ENCODE measurements at places on chromosomes 2 and 18.

GRCh38 chr2:224613543-224614286 is 28.6 kb upstream of the CUL3 start:
- no peak for DNase-seq

GRCh38 chr2:178142274-178143065 is 30.2 kb downstream of the RBM45 start:
- DNase-seq: no peak

DNA sequence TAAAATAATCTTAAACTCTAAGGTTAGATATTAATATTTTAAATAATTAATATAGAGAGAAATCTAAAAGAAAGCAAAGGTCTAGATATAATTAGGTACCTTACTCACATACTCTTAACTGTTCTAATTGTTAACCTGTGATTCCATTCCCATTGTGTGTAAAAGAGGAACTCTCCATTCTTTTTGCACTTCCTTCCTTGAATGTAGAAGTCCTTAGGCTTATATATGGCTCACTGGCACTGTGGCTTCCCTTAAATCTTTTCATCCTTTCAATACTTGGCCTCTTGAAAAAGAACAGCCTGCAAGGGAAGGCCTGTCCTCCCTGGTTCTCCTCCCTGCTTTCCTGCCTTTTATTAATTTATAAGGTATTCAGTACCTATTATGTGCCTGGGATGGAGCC is 182.8 kb upstream of the FOSL2 start:
- no peak for DNase-seq

DNA sequence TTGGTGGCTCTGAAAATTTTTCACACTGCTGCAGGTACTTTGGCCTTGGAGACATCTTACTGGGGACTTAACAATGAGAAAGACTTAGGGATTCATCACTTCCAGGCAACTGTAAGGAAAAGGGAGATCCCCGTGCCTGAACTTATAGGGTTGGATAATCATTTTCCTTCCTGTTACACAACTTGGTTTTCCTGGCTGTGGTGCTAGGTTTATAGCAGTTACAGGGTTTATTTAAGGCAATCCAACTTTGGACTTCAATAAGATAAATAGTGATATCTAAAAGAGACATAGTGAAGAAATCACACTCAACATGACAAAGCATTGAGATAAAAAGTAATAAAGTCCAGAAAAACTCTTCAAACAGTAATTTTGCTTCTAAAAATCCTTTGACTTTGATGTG is 70.2 kb upstream of the RAPH1 start:
- DNase-seq: no peak

DNA sequence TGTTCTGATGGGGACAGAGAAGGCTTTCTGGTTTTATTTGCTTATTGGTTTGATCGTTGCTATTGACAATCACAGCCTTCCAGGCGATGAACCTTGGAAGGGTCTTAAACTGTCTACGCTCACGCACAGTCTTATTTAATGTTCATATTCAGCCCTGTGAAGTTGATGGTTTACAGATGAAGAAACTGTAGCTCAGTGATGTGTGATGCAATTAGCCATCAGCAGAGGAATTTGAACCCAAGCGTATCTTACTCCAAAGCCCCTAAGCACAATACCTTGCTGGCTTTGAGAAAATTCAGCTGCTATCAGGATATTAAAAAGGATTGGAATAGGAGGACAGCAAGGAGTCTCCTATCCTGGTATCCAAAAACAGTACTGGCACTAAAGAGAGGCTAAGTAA is 98.3 kb upstream of the STPG4 start:
- DNase-seq: no peak

DNA sequence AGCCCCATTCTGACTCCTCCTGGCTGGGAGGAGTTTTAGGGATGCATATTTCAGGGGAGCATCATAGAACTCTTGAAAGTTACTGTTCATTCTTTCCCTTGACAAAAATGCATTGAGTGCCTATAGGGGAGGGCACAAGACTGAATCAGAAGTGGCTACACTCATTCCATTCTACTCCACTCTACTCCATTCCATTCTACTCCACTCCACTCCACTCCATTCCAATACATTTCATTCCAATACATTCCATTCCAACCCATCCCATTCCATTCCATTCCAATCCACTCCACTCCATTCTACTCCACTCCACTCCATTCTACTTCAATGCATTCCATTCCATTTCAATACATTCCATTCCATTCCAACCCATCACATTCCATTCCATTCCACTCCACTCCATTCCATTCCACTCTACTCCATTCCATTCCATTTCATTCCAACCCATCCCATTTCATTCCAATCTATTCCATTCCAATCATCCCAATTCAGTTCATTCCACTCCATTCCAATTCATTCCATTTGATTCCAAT is 110.8 kb downstream of the LOXHD1 start:
- DNase-seq: no peak

- DNase-seq: no peak
Measured at GRCh38 chr2:65660340-65660739, 227.9 kb upstream of the SPRED2 start.

- no peak for DNase-seq
Measured at GRCh38 chr2:74255660-74256213, 57.3 kb downstream of the MTHFD2 start.

GRCh38 chr2:170525566-170525900 is 189.6 kb upstream of the SP5 start:
- peak; percentile 91 for DNase-seq

GRCh38 chr2:113138428-113139322 is 11.3 kb downstream of the IL1RN start:
- no peak for DNase-seq

DNA sequence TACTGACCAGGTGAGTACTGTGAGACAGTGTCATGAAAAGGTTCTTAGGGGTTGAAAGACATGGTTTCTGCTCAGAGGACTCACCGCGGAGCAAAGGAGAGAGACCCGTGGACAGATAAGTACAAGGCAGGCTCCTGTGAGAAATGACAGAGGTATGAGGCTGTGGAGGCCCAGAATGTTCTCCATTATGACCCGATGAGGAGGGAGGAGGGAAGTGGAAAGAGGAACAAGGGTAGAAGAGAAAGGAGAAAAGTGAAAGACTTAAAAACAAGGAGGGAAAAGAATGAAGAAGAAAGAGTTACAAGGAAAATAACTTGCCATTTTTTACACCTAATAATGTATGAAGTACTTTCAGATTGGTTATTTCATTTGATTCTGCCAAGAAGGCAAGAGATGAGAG is 29.8 kb downstream of the MAPRE3 start:
- DNase-seq: no peak

- no peak for DNase-seq
Measured at GRCh38 chr2:197212344-197213262, 98.0 kb downstream of the ANKRD44 start.

GRCh38 chr2:105865222-105865913 is 120.7 kb downstream of the NCK2 start:
- no peak for DNase-seq

DNA sequence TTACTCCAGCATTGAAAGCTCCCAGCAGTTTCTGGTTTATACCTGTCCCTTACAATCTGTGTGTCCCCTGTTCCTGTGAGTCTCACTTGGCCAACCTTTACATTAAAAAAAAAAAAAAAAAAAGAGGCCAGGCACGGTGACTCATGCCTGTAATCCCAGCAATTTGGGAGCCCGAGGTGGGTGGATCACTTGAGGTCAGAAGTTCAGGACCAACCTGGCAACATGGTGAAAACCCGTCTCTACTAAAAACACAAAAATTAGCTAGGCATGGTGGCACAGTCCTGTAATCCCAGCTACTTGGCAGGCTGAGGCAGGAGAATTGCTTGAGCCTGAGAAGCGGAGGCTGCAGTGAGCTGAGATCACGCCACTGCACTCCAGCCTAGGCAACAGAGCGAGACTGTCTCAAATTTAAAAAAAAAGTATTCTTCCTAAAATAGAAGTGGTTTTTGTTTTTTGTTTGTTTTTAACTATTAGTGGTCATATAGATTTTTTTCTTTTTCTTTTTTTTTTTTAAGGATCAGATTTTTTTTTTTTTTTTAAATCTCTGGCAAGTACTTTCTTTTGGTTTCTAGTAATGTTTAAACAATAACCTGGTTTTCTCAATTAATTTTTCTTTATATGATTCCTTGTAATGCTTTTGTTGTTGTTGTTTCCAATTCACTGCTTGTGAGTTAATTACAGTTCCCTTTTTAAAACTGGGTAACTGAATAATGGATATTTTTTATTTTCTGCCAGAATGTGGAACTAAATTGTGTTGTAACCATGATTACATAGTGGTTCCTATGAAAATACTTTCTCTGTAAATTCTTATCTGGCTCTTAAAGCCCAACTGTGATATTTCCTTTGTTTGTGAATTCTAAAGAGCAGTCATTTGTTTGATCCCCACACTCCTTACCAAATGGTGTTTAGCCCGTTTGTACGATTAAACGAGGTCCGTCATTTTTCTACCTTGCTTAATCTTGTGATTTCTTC is 116.8 kb downstream of the CTAGE1 start:
- no peak for DNase-seq

DNA sequence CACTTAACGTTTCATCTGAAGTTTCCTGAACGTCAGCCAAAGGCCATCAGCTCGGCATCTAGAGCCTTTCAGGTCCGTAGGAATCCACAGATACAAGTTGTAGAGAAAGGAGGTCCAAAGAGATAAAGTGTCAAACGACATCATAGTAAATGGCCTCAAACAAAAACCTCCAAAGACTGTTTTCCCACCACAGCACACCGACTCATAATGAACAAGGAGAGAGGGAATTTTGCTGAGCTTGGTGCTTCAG is 150.3 kb downstream of the PXDN start:
- DNase-seq: no peak

DNA sequence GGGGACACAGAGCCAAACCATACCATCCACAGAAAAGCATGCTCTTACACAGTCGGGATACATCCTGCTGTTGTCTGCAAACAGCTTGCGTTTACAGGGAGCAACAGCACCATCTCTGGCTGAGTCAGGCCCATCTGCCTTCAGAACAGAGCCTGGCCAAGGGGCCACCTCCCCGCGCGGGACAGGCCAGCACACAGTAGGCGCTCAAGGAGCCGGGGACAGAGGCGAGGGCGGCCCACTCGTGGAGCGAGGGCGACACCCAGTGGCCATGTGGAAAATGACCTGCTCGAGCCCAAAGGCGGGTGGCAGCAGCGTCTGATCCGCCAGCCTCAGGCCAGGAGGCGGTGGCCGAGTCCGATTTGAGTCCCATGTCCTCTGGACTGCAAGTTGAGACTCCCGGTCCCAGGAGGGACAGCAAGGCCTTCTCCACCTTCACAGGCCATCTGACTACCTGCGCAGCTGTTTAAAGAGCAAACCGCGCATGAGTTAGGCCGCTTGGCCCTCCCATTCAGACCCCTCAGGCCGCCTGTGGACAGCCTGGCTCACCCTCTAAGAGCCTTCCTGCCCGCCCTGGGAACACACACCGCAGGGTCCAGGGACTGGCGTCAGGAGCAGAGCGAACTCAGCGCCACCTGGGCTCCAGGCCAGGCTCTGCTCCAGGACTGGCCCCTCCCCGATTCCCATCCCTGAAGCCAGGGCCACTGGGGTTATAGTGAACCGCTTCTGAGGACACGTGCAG is 38.3 kb downstream of the TTC32 start:
- no peak for DNase-seq

DNA sequence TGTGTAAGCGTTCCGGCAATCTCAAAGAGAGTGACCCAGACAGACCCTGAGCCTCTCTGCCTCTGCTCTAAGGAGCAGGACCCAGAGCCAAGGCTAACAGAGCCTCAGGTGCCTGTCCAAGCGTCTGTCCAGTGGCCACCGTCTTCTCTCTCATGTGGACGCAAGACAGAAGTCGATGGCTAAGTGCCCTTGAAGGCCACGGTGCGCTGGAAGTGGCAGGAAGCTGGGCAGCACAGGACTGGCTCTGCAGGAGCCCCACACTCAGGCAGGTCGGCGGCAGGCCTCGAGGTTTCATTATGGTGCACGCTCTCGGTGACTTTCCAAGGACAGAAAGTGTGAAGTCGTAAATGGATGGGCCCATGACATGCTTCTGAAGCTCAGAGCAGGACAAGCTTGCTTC is 49.1 kb downstream of the HDAC4 start:
- no peak for DNase-seq

DNA sequence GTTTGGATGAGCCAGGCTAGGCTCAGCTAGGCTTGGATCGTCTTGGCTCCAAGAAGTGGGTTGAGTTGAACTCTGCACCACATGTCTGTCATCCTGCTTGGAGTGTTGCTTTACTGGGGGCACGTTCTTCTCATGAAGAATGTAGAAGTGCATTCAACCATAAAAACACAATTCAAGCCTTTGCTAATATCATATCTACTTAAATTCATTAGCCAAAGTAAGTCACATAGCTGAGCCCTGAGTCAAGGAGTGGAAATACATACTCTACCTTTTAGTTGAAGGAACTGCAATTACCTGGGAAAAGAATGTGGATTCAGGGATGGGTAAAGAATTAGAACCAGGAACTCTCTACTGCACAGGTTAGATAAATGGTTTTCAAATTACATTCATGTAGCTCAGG is 360.4 kb upstream of the KCNH7 start:
- no peak for DNase-seq

- DNase-seq: no peak
Measured at GRCh38 chr2:122101319-122101718, 345.9 kb downstream of the TSN start.

DNA sequence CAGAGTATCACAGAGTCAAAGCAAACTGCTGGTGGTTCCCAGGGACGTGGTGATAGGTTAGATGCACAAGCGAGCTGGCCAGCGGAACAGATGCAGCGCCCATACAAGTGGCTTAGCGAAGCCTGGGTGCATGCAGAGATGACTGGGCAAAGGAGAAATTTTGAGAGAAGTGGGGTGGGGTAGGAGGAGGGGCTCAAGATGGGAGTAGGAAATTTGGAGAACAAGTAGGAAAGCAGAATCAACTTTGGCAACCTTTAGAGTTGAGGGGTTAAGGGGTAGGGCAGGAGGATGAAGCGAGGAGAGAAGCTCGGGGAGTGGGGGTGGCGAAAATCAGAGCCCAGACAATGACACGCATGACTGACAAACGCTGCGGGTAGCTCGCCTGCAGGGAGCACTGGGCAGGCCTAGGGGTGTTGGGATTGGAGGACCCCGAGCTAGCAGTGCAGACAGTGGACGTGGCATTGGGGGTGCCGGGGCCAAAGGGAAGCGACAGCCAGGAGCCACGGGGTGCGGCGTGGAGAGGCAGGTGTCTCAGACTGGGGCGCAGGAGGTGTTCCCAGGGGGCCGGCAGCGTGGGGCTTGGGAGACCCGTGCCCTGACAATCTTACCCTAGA is 431 bp downstream of the FAM98A start:
- DNase-seq: no peak

Measured in fibroblast of skin of left biceps (primary cell).